ENCODE measurements at places on chromosomes 7 and 10.
A peak's percentile ranks its signal among the peaks of the same experiment; 100 is the strongest.

GRCh38 chr7:92523110-92523509 is 5.2 kb downstream of the PEX1 start:
- no peak for DNase-seq

DNA sequence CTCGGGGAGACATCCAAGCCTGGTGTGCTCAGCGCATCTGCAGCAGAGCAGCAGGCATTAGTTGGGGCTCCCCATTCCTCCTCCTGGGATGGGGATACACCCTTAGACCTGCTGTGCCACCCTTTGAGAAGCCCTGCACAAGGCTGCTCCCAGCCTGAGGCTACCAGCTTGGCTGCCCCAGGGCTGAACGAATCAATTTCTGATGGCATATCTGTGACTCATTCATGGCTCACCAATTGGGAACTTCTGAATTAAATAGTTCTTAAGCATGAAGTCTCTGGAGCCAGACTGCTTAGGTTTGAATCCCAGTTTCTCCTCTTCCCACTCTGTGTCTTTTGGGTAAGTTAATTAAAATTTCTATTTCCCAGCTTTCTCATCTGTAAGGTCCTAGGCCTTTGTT is 16.3 kb upstream of the GLI3 start:
- DNase-seq = no peak

DNA sequence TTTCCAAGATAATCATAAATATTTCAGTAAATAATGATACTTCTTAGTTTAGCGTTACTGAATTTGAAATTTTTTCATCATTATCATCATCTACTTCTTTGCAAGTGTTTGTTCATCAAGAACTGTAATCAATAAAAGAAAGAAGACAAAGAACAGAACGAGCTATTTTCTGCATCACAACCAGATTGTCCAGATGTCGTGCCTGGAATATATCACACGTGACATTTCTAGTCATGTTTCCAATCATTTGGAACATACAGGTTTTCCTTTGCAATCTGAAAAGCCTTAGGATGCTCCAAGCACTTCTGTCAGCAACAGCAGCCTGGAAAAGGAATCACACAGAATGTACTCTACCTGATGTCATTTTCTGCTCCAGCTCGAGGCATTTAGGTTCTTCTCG is 107.4 kb downstream of the FAM107B start:
- no peak for DNase-seq

DNA sequence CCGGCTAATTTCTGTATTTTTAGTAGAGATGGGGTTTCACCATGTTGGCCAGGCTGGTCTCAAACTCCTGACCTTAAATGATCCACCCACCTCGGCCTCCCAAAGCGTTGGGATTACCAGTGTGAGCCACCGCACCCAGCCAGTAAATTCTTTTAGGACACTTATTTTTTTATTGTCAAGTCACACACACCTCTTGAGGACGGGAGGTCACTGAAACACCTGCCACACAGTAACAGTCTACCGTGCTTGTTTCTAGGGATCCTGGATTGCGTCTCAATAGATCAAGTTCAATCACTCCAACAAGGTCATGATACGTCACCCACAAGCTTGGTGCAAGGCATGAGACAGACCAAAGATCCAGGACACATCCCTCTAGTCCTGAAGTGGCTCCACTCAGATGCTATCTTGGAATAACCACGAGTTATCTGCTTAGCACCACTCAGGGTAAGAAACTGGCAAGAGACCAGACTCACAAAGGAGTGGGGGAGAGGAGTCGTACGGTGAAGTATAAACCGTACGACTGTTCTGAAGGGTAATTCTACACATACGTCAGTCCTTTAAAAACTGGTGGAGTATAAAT is 58.9 kb upstream of the NCAPG2 start:
- DNase-seq = no peak

DNA sequence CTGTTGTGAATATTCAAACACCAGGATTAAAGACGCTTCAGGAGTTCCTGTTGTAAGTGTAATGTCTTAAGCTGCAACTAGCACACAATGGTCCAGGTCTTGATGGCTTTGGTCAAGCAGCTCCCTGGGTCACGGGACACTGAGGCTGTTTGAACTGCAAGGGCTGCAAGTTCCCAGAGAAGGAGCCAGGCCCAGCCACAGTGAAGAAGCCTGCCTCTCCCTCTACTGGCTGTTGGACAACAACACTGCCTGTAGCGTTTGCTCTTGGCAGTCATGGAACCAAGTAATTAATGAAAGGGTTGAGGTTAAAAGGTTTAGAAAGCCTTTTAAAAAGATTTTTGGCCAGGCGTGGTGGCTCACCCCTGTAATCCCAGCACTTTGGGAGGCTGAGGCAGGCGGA is 31.9 kb upstream of the GUSB start:
- no peak for DNase-seq

- no peak for DNase-seq
These were observed 28.8 kb downstream of the VIPR2 start for GRCh38 chr7:159115601-159116501.

DNA sequence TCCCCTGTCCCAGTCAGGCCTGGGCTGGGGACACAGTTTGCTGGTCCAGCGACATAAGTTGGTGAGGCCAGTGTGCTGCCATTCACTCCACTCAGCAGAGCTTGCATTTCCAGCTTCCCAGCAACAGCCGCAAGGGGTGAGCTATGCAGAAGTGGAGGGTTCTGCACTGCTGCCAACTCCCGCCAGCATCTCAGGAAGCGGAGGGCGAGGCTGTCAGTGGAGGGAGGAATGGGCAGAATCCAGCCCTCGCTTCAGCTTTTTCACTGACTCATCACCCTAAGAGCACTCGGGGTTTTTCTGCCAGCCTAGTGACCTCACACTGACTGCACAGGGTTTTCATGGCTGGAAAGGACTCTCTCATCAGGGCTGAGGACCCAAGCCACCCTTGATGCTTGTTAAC is 625.1 kb upstream of the MKI67 start:
- no peak for DNase-seq

GRCh38 chr10:84596585-84596984 is 268.2 kb downstream of the CCSER2 start:
- DNase-seq = no peak

- no peak for DNase-seq
These were observed 187.8 kb downstream of the MAD1L1 start for GRCh38 chr7:2044883-2045471.

DNA sequence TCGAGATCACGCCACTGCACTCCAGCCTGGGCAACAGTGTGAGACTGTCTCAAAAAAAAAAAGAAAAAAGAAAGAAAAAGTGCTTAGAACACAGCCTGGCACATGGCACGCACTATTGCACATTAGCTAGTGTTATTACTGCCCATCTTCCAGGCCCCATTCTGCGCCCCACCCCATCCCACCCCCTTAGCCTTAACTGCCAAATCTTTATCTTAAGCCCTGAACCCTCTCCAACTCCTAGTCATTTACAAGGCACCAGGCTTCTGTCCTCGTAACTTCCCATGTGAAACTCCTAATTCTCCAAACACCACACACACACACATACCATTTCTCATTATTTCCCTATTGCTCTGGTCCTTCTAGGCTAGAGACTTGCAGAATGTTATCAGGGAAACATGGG is 4.8 kb downstream of the FRAT2 start:
- no peak for DNase-seq

- DNase-seq = peak; percentile 39
These were observed 38.0 kb downstream of the INPP5A start for GRCh38 chr10:132575320-132576201.

- peak; percentile 59 for DNase-seq
These were observed 24.7 kb downstream of the AOC1 start for GRCh38 chr7:150876817-150877526.

- no peak for DNase-seq
These were observed 32.7 kb downstream of the TSPAN15 start for GRCh38 chr10:69483963-69484362.

DNA sequence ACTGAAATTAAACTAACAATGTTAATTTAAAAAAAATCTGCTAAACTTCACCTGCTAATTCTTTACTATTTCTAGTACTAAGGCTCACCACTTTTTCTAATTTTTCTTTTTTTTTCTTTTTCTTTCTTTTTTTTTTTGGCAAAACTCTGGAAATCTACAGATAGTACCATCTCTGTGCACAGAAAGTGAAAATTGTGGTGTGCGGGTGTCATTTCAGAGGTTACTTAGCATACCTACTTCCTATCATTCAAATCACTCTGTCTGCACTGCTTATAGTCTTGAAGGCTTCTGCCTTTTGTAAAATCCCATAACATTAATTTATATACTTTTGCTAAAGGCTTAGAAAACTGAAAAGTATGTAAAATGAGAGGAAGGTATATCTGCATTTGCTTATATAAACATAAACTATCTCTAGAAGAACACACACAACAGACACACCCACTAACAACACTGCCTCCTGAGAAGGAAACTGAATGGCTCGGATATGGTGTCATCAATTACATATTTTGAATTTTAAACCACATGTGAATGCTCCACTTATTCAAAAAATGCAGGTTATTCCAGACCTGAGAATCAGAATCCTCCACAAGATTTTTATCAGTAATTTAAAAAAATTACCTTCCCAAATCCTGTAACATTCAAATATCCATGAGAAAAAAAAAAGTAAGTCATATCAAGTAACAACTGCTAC is 229.5 kb downstream of the PARD3 start:
- no peak for DNase-seq

DNA sequence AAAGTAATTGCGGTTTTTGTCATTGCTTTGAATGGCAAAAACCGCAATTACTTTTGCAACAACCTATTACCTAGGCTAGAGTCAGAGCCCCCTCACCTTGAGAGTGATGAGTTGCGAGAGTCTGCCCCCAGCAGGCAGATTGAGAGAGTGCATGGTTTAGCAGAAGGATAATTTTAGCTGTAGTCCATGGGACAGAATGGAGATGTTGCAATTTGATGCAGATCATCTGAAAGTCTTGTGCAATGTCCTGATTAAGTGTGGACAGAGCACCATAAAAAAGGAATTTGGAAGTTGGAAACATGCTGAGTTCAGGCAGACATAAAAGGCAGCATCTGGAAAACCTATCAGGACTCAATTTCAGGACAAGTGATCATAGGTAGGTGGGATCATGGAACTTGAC is 48.7 kb downstream of the GPR141 start:
- DNase-seq = no peak

GRCh38 chr10:17153321-17153720 is 23.7 kb upstream of the CUBN start:
- no peak for DNase-seq

Data from DMS79 (cell line).